ENCODE measurements at places on chromosomes 1 and 21.

- no peak for DNase-seq
Observed at GRCh38 chr1:233597489-233597901, 16.4 kb upstream of the KCNK1 start.

DNA sequence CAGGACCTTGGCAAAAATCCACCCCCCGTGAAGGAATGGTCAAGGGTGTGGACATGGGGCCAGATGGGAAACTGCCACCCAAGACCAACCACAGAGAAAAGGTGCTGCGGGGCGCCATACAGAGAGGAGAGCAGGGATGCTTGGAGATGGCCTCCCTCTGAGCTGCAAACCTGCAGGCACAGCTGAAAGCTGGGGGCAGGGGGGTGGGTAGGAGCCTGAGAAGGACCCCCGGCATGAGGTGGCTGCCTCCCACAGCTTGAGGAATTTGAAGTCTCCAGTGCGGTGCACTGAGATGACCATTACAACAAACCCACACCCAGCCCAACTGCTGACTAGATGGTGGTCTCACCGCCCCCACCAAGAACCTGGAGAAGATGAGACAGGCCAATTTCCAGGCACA lies 84.8 kb downstream of the WDR4 start:
- DNase-seq: no peak

GRCh38 chr1:84525779-84526178 lies 19.4 kb upstream of the GNG5 start:
- DNase-seq: no peak

DNA sequence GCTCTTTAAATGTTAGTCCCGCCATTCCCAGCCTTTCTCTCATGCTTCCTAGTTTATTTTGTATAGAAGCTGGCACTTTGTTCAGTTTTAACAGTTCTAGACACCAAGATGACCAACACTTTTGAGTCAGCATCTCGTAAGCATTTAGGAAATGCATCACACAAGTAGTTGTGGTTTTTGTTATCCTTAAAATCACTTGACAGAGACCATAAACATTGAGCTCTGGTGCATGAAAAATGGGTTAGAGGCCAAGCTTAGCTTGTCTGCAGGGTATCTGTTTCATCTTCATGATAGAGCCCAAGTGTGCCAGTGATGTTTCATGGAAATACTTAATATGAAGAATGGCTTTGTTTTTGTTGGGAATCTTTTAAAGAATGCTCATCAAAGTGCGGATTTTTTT lies 159.7 kb downstream of the DISP1 start:
- DNase-seq: no peak

GRCh38 chr21:35628316-35628715 lies 432.0 kb downstream of the SETD4 start:
- DNase-seq: no peak

DNA sequence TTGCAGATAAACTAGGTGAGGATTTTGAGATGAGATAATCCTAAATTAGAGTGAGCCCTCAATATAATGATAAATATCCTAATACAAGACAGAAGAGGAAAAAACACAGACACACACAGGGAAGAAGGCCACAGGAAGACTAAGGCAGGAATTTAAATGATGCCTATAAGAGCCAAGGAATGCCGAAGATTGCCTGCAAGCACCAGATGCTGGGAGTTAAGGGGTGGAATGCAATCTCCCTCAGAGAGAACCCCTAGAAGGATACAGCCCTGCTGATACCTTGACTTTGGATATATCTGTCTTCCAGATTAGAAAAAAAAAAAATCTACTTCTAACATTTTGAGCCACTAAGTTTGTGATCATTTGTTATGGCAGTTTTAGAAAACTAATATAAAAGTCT lies 299.7 kb upstream of the PRMT6 start:
- no peak for DNase-seq

DNA sequence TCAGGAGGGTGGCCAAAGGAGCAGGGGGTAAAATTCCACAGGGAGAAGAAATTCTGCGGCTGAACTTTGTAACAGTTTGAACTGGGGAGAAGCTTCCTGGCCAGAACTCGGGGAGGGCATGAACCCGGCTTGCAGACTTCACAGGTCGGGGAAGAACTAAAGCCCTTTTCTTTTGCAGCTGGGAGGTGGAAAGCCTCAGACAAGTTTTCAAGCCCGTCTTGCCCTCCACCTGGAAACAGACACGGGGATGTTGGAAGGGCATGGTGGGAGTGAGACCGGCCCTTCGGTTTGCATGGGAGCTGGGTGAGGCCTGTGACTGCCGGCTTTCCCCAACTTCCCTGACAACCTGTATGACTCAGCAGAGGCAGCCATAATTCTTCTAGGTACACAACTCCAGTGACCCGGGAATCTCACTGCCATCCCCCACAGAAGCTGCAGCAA lies 11.3 kb downstream of the THEM4 start:
- DNase-seq: peak; percentile 9

DNA sequence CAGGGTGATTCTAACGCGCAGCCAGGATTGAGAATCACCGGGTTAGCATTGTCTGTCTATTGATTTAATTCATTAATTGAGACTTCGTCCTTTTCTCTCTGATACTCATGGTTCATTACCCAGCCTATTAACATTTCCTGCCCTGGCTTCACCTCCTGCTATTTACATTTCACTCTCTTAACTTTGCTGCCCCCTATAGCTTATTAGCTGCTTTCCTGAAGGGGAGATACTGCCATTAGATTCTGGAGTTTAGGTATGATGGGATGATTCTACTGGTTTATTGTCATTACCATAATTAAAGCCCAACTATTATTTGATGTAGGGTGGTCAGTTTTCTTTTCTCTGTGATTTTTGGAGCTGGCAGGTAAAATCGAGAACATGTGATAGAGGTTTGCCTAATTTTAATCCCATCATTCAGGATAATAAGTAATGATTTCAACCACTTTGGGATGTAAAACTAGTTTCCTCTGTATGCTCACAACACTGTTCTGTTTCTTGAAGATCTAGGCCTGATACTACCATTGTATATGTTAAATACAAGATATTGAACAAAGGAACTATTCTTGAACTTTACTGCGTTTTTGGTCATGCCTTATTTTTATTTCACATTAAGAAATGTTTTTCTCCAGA lies 6.4 kb downstream of the PPP2R5A start:
- no peak for DNase-seq

DNA sequence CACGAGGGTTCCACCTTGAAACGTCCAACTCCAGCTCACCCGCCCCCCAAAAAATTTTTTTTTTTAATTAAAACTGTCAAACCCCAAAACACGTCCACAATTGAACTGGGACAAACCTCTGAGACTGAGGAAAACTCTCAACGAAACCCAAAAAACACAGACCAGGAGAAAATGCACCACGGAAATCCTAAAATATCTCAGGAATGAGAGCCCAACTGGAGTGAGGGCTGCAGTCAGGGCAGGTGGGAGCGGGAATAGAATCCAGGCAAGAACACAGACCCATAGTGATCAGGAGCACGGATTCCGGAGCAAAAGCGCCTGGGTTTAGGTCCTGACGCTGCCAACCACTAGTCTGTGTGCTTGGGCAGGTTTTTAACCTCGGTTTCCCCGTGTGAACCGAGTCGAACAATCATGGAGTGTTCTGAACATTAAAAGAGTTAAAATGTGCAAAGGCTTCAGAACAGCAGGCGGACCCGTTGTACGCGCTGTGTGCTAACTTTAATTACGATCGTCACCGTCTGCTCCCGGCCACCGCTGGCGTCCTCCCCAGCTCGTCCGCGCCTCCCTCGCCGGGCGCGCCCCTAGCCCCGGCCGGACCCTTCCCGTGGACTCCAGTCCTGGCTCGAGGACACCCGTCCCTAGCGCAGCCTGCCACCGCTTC lies 624 bp downstream of the ARHGAP29 start:
- DNase-seq: no peak

GRCh38 chr1:11571906-11572616 lies 82.2 kb downstream of the FBXO2 start:
- no peak for DNase-seq

DNA sequence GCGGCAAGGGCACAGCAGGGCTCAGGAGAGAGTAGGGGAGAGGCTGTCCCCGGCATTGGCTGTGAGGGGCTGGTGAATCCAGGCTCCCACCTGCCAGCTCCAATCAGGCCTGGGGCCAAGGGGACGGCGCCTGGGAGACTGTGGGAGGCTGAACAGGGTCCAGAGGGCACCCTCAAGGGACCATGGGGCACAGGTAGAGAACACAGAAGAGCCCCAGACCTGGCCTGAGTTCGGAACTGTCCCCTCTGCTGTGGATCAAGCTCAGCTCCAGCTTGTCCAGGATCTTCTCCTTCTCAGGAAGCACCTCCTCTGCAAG lies 67.0 kb downstream of the KCNAB2 start:
- DNase-seq: no peak

DNA sequence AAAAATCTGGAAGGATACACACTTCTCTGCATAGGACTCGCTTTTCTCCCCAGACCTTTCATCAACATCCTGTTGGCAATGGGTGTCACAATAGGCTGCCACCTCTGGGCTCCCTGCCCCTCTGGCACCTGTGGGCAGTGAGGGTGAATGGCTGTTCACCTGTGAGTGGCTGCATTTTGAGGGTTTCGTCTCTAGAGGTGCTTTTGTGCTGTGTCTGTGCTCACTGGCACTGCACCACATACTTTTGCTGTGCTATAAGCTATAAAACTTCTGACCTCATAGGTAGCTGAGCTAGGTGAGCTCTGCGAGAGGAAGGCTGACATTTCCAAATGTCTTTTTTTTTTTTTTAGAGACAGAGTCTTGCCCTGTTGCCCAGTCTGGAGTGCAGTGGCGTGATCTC lies 35.9 kb downstream of the SLC30A1 start:
- DNase-seq: no peak

DNA sequence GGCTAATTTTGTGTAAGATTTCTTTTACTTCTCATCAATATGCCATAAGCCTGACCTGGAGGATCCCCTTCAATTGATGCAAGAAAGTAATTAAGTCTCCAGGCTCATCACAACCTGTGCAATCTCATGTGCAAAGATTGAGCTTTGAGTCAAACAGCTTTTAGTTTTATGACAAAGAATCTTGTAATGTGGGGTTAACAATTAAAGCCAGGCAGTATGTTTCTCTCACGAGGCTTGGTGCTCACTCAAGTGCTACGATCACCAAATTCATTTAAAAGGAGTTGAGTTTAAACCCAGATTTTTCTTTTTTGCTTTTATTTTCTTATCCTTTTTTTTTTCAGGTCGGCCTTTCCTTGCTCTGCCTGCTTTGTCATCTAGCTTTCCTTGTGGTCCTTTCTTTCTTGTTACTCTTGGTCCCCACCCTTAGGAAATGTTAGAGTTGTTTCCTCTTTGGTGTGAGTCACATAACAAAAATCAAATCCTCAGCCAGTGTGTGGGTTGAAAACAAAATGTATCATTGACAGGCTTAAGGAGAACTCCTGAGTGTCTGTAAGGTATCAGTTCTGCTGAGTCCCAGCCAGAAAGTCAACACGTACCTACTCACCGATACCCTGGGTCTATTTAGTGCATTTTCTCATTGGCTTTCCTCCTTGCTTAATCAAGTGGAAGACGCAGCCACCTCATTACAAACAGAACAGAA lies 1037.2 kb downstream of the ADGRL2 start:
- no peak for DNase-seq

DNA sequence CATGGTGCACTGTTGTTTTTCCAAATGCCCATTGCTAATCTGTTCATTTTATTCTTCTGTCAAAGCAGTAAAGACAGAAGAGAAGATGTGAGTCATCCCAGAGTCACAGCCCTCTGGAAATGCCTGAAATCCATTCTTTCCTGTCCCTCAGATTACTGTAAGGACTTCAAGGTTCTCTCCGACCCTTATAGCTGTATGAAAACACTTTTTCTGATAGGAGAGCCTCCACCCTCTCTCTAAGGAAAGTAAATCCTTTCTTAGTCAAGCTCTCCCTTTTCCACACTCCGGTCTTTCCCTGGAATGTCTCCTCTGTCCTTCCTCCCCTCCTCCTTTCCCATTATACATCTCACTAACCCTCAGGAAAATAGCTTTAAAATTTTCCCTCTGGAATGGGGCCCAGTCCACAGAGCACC lies 3.5 kb upstream of the PRDX6 start:
- DNase-seq: no peak

DNA sequence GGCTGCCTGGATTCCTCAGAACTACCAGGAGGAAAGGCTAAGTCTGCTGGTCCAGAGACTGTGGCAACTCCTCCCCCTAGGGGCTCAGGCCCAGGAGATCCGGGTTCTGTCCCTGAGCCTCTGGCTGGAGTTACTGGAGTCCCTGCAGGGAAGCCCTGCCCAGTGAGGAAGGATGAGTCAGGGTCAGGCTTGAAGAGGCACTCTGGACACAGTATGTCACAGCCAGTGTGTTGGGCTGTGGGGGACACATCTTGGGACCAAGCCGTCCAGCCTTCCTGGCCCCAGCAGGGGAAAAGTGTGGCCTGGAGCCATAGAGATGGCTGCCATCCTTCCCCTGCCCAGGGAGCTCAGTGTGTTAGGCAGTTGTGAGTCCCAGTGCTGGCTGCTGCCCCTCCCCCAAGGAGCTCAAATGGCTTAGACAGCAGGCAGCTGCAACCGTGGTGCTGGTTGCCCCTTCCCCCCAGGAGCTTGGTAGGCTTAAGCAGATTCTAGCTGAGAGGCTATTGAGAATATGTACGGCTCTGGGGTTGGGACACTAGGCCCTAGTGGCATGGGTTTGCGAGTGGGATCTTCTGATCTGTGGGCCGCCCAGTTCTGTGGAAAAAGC lies 28.2 kb upstream of the RABGAP1L start:
- DNase-seq: no peak

DNA sequence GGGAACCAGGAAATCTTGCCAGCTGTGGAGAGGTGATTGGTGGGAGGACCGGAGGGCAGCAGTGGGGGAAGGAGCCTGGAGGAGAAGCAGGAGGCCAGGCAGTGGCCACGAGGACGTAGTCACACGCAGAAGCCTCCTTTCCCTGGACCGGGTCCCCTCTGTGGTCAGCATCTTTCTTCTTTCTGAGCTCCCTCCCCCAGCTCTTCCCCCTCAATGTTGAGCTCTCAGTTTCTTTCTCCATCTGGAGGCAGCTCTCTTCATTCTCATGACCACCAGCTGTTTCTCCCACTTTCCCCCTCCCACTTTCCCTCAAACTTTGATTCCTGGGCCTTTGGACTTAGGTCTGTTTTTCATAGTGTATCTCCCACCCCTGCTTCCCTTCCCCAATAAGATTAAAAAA lies 18.3 kb downstream of the KIRREL1 start:
- no peak for DNase-seq

- no peak for DNase-seq
Observed at GRCh38 chr1:13836631-13837030, 136.6 kb downstream of the PRDM2 start.

GRCh38 chr1:43731867-43732531 lies 24.7 kb downstream of the ST3GAL3 start:
- no peak for DNase-seq

GRCh38 chr1:160777486-160778089 lies 18.4 kb upstream of the LY9 start:
- DNase-seq: peak; percentile 41

GRCh38 chr1:76474922-76475321 lies 392.4 kb upstream of the ST6GALNAC5 start:
- DNase-seq: no peak

Data from activated naive CD4-positive, alpha-beta T cell treated with Interleukin-2 at 50 U/mL for 16 hours (primary cell).